ENCODE measurements at places on chromosomes 3 and 15.

- no peak for DNase-seq
Measured at GRCh38 chr3:105553851-105554250, 187.1 kb downstream of the ALCAM start.

GRCh38 chr3:47250309-47251060 is 32.1 kb downstream of the KIF9 start:
- DNase-seq: no peak

- no peak for DNase-seq
Measured at GRCh38 chr3:42747581-42747980, 25.5 kb downstream of the CCDC13 start.

DNA sequence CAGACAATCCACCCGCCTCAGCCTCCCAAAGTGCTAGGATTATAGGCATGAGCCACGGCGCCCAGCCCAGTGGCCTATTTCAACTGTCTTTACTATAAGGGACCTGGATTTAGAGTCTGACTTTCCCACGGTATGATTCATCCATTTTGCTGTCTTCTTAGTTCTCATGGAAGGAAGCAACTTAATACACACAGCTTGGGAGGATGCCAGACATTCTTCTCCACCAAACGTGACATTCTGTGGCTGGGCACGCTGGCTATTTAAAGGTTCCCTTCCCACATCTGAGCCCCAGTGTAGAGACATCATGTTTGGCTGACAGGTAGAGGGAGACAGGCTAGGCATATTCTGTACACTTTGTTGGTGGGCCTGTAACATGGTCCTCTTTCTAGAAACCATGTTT is 26.2 kb downstream of the FAM43A start:
- DNase-seq: no peak
